Cerebellar nuclear complex (tissue), 1 donor: ENCODE measurements at places on chromosomes 2 and 18.

DNA sequence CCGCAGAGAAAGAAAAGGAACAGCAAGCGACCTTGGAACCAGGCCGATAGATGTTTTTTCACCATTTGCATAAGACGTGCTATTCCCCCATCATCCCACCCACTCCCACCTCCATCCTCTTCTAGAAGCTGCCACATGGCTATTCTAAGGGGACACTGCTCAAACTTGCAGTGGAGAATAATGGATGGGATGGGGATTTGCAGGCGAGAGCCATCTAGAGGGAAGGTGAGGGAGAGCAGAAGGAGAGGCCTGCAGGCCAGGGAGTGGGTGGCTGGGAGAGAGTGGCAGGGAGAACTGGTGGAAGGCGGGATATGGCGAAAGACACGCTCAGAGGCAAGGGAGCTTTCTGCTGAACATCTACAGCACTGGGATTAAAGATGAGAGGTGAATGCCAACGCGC, 84.9 kb downstream of the MAPK4 start:
- no peak for DNase-seq

GRCh38 chr2:2568411-2568810, 237.3 kb upstream of the MYT1L start:
- DNase-seq = no peak

DNA sequence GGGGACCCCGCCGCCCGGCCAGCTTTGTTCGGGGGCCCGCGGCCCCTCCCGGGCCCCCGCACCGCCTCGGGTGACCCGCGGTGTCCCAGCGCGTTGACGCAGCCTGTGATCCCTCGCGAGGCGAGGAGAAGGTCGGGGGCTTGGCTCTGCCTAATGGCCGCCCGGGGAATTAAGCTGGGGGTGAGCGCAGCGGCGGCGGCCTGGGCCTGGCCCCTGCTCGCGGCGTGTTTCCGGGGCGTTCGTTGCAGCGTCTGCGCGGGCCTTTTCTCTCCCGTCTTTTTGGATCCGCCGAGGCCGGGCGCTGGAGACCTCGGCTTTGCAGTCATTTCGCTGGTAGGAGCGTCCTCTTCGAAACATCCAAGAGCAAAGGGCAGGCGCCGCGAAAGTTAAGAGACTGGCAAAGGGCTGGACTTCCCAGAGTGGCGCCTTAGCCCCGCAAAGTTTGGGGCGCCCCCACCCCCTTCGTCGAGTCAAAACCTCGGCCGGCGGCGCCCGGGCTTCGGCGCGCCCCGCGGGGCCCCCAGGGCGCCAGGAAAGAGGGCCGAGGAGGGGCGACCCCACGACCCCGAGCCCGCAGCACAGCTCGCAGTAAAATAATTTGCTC, 1.3 kb downstream of the SALL3 start:
- no peak for DNase-seq

GRCh38 chr2:67773851-67774250, 289.0 kb downstream of the C1D start:
- DNase-seq = no peak

- no peak for DNase-seq
Measured at GRCh38 chr2:227724394-227725039, at the start of gene SCYGR6. Gene SCYGR6 (minus strand): TSS chr2:227724757. CDS start chr2:227724757, 0 bp downstream.

GRCh38 chr2:188297978-188298377, 6.3 kb downstream of the GULP1 start:
- no peak for DNase-seq

- DNase-seq = no peak
Measured at GRCh38 chr2:235024191-235024860, 72.5 kb downstream of the SH3BP4 start.

GRCh38 chr2:213806125-213806726, 522.0 kb downstream of the SPAG16 start:
- DNase-seq = no peak

DNA sequence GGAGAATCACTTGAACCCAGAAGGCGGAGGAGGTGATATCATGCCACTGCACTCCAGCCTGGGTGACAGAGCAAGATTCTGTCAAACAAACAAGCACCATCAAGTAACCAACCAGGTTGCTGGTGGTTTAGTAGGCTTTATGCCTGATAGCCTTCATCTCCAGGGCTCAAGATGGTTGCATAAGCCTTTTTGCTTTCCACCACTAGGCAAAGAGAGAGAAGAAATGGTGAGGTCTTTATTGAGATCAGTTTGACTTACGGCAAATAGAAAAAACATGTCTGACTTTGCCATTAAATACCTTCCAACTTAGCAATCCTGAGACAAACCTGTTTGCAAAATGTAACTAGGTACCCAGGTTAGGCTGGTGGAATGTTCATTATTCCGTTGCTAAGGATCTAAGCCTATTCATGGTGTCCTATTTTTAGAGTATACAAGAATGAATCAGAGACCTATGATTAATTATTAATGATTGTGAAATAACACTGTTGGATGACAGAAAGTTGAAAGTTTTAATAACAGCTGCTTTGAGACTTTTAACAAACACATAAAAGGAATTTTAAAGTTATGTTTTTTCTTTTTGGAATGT, 53.5 kb upstream of the SLC38A11 start:
- no peak for DNase-seq

DNA sequence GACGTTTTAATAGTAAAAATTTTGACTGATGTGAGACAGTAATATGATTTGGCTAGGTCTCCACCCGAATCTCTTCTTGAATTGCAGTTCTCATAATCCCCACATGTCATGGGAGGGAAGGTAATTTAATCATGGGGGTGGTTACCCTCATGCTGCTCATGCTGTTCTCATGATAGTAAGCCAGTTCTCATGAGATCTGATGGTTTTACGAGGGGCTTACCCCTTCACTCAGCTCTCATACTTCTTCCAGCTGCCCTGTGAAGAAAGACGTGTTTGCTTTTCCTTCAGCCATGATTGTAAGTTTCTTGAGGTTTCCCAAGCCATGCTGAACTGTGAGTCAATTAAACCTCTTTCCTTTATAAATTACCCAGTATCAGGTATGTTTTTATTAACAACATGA, 327.0 kb upstream of the CDH7 start:
- no peak for DNase-seq

DNA sequence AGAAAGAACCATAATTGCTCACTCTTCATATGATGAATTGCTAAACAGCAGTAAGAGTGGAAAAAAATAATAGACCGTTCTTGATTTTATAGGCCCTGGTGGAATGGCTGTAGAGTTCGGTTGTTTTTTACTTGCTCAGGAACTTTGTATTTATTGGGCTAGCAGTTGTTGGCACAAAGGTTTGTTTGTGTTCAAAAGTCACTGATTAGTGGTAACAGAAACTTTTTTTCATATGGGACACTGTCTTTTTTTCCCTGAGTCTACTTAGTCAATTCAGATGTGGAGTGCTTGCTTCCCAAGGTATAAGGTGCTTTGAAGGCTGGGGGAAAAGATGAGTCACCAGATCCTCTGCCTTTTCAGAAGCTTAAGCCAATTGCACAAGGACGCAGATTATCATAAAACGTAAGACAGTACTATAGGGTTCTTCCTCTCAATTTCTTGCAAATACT, 25.8 kb downstream of the PHLPP1 start:
- DNase-seq = no peak

- no peak for DNase-seq
Measured at GRCh38 chr2:11556101-11556806, 22.4 kb downstream of the GREB1 start.

DNA sequence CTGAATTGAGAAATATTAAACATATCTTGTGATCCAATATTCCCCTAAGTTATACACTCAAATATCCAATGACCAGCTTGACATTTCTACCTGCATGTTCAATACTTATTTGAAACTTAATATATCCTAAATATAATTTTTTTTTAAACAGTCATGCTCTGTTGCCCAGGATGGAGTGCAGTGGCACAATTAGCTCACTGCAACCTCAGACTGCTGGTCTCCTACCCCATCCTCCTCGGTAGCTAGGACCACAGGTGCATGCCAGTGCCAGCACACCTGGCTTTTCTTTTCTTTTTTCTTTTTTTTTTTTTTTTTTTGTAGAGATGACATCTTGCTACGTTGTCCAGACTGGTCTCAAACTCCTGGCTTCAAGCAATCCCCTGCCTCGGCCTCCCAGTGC, 4.2 kb downstream of the KYNU start:
- no peak for DNase-seq

DNA sequence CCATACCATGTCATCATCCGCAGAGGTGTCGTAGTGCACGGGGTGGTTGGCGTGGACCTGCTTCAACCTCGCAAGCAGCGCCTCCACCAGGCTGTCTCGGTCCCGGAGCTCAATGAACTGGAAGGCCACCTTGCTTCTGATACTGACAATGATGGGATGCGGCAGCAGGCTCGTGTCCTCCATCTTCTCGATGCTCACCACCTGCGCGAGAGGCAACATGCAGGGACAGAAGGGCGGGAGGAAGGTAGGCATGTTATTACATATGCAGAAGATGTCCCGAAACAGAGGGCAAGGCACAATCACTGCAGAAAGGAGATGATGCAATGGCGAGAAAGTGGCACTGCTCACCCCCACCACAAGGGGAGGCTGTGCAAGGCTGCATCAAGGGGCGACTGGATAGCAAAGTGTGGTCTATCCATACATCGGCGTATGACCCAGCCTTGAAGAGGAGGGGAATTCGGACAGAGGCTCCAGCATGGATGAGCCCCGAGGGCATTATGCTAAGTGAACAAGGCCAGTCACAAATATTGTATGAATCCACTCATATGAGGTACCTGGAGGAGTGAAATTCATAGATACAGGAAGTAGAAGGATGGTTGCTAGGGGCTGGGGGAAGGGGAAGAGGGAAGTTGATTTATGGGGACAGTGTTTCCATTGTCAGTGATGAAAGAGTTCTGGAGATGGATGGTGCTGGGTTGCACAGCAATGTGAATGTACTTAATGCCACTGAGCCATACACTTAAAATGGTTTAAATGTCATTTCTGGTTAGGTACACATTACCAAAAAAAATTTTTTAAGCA, 36.6 kb downstream of the RPL31 start:
- DNase-seq = no peak

DNA sequence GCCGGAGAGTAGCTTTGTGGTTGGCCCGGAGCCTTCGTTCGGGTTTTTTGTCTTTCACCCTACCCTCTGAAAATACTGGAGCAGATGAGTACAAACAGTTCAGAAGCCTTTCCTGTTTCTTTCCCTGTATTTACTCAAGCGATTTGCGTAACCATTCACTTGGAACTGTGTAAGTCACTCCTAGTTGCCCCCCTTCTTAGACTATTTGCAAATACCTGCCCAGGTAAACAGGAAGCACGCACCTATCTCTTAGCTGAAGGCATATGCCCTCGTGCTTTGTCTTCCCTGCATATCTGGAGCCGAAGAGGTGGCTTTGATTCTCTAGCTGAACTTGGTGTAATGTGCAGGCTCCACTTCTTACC, 1.4 kb downstream of the KCNS3 start:
- DNase-seq = no peak

- no peak for DNase-seq
Measured at GRCh38 chr18:10140461-10141282, 226.9 kb downstream of the VAPA start.

GRCh38 chr2:157182834-157183396, 74.6 kb upstream of the GALNT5 start:
- DNase-seq = no peak

- peak; percentile 71 for DNase-seq
Measured at GRCh38 chr2:156892467-156893281, 364.8 kb upstream of the GALNT5 start.

- no peak for DNase-seq
Measured at GRCh38 chr18:12879840-12880540, 4.0 kb downstream of the PTPN2 start.
